Small intestine (tissue), 16 donors: ENCODE measurements at places on chromosomes 6 and 20. TPM values are rescaled to one million over a fixed set of nuclear protein-coding genes. Genes with fewer than 3 reads are reported as not detected.
A peak's percentile ranks its signal among the peaks of the same experiment; 100 is the strongest.

- peaks cover 50% of the 10 kb centered on the region for H3K4me1 ChIP-seq
- no peaks in the 10 kb centered on the region for H3K27me3 ChIP-seq
- DNase-seq = peak; percentile 76
- H3K27ac ChIP-seq = no peak overlapping the region
- no peak overlapping the region for H3K4me3 ChIP-seq
These were observed 40.4 kb downstream of the TTI1 start for GRCh38 chr20:37992802-37993409.

Gene MARCKS
- polyA plus RNA-seq = 20.0 TPM

Gene RIPPLY2
- not detected for polyA plus RNA-seq

Gene TMEM74B
- 17.6 TPM for polyA plus RNA-seq

GRCh38 chr6:31498748-31499147, 803 bp downstream of the MICB start:
- no peak overlapping the region for H3K4me3 ChIP-seq
- no peak overlapping the region for H3K27ac ChIP-seq
- H3K27me3 ChIP-seq = no peaks in the 10 kb centered on the region
- H3K4me1 ChIP-seq = no peaks in the 10 kb centered on the region
- no peaks in the 10 kb centered on the region for H3K36me3 ChIP-seq

GRCh38 chr6:15327271-15327670, 81.4 kb downstream of the JARID2 start:
- H3K4me1 ChIP-seq = peaks cover 43% of the 10 kb centered on the region
- no peaks in the 10 kb centered on the region for H3K27me3 ChIP-seq
- DNase-seq = peak; percentile 72
- H3K36me3 ChIP-seq = no peaks in the 10 kb centered on the region
- no peak overlapping the region for H3K27ac ChIP-seq

GRCh38 chr6:147776631-147777213, 268.2 kb downstream of the SAMD5 start:
- peak; percentile 48 for DNase-seq
- peaks cover 13% of the 10 kb centered on the region for H3K4me1 ChIP-seq
- H3K4me3 ChIP-seq = no peak overlapping the region
- peak overlapping the region; percentile 13 for H3K27ac ChIP-seq
- no peaks in the 10 kb centered on the region for H3K27me3 ChIP-seq

Gene HLA-DRA
- 428 TPM for polyA plus RNA-seq

Gene OR2H1
- not detected for polyA plus RNA-seq

GRCh38 chr6:44237021-44237812, 9.7 kb upstream of the HSP90AB1 start:
- peaks cover 4% of the 10 kb centered on the region for H3K4me1 ChIP-seq
- peak overlapping the region; percentile 98 for H3K27ac ChIP-seq
- peak overlapping the region; percentile 61 for H3K4me3 ChIP-seq
- H3K36me3 ChIP-seq = peaks cover 21% of the 10 kb centered on the region
